ENCODE measurements at places on chromosomes 13 and 19. TPM values are rescaled to one million over a fixed set of nuclear protein-coding genes. Genes with fewer than 3 reads are reported as not detected.
A peak's percentile ranks its signal among the peaks of the same experiment; 100 is the strongest.

- DNase-seq = no peak
Measured at GRCh38 chr19:2567580-2567979, 91.7 kb downstream of the GADD45B start.

- no peak for DNase-seq
Measured at GRCh38 chr13:32917504-32917903, 98.7 kb upstream of the KL start.

DNA sequence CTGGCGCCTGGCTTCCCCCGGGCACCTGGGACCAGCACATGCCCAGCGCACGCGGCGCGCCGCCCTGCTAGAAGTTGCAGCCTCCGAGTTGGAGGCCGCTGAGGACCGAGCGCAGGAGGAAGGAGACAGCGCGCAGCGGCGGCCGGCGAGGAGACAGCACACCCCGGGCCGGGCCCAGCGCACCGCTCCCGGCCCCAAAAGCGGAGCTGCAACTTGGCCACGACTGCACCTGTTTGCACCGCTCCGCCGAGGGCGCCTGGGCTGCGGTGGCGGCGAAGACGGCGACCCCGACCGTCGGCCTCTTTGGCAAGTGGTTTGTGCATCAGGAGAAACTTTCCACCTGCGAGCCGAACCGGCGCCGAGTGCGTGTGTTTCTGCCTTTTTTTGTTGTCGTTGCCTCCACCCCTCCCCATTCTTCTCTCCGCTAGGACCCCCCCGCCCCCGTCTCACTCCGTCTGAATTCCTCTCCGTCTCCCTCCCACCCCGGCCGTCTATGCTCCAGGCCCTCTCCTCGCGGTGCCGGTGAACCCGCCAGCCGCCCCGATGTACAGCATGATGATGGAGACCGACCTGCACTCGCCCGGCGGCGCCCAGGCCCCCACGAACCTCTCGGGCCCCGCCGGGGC, at the start of gene SOX1:
SOX1 (plus strand) TSS at position 34 of the 626 bp plus-strand sequence; CDS start at position 544, 510 bp downstream.
- no peak for DNase-seq

- no peak for DNase-seq
Measured at GRCh38 chr13:30892966-30893365, 13.1 kb upstream of the MEDAG start.

DNA sequence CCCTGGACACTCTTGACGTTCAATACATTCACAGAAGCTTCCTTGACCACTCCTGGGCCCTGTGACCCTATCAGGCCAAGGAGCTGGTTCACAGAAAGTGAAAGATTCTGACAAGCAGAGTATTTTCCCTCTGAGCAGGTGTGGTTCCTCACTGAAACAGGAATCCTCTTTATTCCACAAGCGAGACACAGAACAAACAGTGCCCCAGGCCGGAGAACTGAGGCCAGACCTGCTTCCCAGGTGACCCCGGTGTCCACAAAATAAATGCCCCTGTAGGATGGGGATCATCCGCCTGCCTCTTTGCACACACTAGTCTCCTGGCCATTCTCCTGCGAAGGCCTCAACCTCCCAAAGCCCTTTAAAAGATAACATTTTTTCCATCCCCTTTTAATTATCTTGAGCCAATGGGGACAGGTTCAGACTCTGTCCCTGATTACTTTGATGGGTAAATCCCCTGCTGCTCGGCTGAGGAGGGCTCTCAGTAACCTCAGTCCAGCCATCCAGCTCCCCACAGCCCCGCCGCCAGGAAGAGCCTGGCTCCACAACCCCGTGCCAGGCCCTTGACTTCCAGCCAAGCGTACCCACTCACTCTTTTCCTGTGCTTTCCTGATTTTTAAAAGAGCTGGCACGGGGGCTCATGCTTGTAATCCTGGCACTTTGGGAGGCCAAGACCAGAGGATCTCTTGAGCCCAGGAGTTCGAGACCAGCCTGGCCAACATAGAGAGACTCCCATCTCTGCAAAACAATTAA, 129.1 kb downstream of the FOXO1 start:
- DNase-seq = no peak

DNA sequence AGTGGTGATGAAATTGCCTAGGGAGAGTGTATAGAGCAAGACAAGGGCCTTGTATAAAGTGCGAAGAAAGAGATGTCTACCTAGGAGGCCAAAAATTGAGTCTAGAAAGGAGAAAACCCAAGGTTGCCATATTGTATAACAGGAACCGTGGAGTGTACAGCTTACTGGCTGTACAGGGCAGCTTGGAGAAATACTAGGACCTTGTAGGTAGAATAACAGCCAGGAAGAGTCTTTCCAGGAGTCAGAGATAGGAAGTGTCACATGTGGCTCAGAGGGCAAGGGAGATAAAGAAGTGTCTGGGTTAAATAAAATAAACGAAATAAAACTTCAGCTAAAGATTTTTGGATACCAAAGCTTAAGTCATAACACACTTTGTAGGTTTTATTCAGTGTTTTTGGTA, 12.4 kb downstream of the CDK8 start:
- DNase-seq = no peak

DNA sequence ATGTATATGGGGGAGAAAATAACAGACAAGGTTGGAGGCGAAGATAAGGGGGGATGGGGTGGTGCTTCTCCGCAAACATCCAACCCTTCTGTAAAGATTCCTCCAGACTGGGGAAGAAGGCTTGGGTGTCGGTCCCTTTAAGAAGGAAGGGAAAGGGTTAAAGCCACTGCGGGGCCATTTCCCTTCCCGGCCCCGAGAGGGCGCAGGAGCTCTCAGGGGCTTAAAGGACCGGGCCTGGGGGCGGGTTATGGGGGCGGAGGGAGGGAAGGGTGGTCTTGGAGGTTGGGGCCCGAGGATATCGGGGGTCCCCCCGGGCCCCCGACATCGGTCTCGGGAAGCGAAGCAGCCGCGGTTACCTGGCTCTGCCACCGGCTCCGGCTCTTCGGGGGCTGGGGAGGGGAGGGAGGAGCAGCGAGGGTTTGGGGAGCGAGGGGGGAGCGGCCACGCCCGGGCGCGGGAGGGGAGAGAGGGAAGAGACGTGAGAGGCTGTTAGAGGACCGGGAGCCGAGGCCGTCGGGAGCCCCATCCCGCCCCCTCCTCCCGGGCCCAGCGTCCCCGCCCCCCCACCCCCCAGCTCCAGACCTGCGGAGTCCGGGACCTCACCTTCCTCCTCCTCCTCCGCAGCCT, 2.8 kb downstream of the TNNT1 start:
- no peak for DNase-seq

DNA sequence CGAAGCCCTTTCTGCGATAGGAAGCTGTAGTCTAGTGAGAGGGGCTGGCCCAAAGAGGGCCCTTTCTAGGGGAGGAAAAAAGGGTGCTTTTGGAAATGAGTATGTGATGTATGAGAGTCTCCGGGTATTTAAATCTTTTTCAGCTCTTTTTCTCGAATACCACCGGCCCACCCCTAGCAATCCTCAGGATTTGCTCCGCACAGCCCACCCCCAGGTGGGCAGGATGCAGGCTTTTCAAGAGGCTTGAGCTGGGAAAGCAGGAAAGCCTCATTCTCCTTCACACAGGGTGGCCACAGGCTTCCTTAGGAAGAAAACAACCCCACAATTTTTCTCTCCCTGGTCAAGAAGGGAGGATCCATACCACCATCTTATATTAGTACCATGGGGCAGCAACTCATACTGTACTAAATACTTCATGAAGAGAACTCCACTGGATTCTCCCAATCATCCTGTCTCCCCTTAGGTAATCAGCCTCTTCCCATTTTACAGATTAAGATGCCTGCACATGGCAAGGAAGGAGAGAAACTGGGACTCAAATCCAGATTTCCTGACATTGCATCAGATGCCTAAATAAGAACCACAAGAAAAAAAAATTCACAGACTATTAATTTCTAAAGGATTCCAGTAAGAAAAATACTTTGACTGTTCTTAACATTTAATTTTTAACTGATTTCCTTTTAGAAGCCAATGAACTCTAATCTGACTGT, 84.4 kb downstream of the STK24 start:
- DNase-seq = no peak

GRCh38 chr19:3945838-3946237, 13.0 kb downstream of the NMRK2 start:
- no peak for DNase-seq

DNA sequence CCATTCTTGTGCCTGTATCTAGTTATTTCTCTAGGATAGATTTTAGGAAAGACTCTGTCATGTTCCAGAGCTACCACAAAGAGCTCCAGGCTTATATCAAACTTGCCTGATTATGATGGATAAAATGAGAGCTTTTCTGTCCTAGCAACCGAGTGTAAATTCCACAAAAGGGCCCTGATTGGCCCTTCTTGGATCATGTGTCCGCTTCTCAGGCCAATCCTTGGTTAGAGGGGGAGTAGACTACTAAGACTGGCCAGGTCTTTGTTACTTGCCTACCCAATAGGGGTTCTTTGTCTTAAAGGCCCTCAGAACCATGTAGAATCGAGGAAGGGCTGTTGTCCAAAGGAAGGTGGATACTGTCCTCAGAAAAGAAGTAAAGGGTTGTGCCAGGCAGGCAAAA, 2.4 kb downstream of the DHX34 start:
- DNase-seq = no peak

GRCh38 chr13:39498471-39499114, 104.4 kb downstream of the LHFPL6 start:
- DNase-seq = no peak

GRCh38 chr13:46265292-46265691, 53.6 kb downstream of the LRRC63 start:
- no peak for DNase-seq

DNA sequence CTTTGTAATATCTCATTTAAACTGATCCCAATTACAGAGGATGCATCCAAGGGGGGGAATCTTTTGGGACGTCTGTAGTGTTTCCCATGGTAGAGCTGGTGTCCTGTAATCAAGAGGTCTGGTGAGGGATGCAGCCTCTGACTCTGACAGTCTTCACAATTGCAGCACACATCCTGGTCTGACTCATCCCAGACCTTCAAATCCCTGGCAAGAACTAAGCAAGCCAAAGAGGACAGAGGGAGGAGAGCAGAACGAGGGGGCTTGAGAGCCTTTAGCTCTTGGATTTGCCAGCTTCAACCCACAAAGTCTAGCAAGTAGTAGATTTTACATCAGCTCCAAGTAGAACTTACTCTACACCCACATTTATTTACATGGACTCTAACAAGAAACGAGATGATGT, 17.3 kb upstream of the FCGBP start:
- peak; percentile 11 for DNase-seq

GRCh38 chr19:30095171-30095570, 153.1 kb downstream of the URI1 start:
- DNase-seq = no peak

DNA sequence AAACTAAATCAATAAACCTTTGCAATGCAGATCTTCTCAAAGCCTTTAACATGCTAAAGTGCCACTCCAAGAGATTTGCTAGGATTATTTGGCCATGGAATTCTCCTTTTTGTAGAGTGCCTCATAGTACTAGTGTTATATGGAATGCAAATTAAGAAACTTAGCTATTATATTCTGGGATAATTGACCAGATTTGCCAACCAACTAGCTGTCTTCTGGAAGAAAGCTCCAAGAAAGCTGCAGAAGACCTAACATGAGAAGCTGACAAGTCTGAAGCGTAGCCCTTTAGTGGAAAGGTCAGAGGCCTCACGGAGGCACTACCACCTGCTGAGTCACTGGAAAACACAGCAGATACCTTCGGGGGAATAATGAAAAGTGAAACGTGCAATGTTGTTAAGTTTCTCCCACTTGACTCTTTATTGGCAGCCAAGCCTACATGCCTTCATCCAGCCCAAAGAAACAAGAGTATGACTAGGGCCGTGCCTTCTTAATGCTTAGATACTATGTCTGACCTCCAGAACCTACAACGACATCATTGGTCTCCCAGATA, 29.8 kb upstream of the KATNAL1 start:
- no peak for DNase-seq

DNA sequence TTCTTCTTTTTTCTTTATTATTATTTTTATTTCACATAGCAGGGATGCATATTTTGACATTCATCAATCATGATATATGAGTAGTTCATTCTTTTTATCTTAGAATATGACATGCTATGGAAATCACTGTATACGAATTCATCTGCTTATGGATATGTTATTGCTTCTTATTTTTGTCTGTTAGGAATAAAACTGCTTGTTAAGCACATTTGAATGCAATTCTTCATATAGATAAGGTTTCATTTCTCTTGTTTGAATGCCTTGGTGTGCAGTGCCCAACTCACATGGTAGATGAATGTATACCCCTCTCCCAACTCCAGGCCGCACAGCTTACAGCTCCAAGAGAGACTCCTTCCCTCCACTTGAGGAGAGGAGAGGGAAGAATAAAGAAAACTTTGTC, 11.3 kb downstream of the ZNF776 start:
- no peak for DNase-seq

DNA sequence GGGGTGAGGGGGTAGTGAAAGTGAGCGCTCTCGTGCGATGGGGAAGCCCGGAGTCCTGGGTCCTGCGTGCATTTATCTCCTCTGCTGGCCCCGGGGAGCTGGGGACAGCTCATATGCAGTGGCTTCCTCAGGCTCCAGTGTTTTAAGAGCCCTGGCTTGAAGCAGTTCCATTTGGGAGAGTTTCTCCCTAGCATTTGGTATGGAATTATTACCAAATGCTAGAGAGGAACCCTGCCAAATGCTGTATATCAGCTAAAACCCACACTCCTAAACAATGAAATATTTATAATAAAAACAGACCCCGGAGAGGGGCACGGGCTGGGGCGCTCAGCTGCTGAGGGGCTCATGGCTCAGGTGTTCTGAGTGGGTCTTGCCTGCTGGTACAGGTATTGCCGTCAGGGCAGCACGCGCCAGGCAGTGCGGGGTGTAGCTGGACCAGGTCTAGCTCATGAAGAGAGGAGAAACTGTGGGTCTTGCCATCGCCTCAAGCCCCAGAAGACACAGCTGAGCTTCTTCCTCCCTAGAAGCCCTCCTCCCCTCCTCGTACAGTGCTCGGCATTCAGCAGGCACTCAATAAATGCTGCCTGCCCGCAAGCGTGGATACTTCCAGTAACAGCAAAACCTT, 163.6 kb upstream of the ZNF536 start:
- DNase-seq = peak; percentile 78

DNA sequence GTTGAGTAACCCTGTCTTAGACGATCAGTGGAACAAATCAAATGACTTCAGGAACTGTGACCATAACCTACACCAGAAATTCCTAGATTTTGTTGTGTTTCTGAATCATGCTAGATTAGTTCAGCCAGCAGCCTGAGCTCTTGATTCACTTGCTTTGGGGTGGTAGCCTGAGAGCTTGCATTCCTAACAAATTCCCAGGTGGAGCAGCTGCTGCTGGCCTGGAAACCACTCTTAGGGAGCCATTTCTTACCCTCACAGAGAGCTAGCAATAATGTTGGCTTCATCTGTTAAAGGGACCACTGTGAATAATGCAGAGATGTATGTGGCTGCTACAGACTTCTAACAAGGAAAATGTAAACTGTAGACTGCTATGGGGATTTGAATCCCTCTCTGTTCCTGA, 388.1 kb upstream of the PRR20A start:
- DNase-seq = no peak

- no peak for DNase-seq
Measured at GRCh38 chr13:110702591-110703526, 3.1 kb downstream of the CARS2 start.

AMER2 gene
- total RNA-seq = not detected

LSR gene
- total RNA-seq = 0.29 TPM

ING1 gene
- 21.8 TPM for total RNA-seq

KIR2DL1 gene
- total RNA-seq = not detected

FAM83E gene
- total RNA-seq = 1.1 TPM

KIR3DL2 gene
- not detected for total RNA-seq

ZNF582 gene
- total RNA-seq = 6.1 TPM

CEACAM3 gene
- not detected for total RNA-seq

ERICH4 gene
- not detected for total RNA-seq

MIDN gene
- total RNA-seq = 98.1 TPM

GMIP gene
- total RNA-seq = 12.0 TPM

UBXN6 gene
- 96.8 TPM for total RNA-seq
